Fibroblast of skin of back (primary cell): ENCODE measurements at places on chromosomes 13 and 19.

GRCh38 chr19:11356676-11357550 lies 1.7 kb downstream of the PLPPR2 start:
- no peak for DNase-seq

DNA sequence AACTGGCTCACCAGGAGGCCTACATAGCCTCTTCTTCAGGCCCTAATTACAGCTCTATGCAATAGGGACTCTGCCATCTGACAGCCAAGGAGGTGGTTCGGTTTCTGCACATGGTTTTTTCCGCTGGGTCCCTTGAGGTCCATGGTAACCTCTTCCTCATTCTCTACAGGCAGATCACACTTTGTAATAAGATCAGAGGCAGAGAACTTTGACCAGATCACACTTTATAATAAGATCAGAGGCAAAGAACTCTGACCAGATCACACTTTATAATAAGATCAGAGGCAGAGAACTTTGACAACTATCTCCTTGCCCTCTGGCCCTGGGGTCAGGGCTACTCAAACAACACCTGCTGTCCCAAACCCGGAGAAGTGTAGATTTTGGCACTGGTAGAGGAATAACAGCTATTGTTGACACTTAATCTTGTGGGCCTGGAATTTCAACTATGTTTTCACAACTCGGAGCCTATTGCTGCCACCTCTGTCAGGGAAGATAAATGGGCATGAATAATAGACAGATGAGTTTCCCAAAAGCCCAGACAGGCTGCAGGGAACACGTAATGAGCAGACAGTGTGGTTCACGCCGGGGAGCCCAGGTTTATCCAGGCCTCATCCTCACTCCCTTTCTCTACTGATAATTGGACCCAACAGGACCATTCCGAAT lies 246.1 kb downstream of the UQCRFS1 start:
- DNase-seq: peak; percentile 67

DNA sequence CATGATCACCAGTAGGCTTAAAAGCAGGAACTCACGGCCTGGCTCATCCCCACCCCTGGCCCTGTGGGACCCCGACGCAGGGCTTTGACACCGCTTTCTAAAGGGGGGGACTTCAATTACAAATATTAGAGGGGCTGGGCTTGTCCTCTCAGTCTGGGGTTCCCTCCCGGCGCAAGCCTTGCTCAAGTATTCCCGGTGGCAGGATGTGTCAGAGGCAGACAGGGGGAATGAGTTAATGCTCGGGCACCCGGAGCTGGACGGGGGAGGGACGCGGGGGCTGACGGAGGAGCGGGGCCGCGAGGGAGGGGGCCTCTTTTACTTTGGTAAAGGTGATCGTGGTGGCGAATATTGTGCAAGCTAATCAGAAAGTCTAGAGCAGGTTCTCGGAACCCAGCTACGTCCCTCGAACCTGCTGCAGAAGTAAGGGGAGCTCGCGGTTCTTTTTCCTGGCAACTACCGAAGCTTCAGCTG lies 1.1 kb downstream of the FGF14 start:
- peak; percentile 15 for DNase-seq

DNA sequence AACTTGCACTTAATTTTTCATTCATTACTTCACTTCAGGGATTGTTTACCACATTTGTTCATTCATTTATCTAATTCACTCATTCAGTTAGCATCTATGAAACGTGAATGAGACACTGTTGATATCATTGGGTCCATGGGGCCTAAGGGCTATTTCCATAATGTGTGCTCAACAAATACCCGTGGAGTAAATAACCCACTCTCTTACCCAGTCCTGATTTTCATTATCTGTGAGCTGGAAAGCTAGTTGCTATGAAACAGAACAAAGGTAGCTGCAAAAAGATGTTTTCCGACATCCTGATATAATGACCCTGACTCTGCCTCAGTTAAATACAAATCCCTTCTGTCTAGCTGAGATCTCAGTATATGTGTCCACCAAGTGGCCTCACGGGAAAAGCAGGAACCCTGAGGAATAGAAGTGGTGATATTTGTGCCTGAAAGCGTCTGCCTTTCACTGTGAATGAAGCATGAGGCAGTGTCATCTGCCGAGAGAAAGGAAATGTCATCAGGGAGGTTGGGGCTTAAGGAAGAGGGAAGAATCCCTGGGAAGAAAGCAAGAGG lies 63.8 kb downstream of the SERTM1 start:
- DNase-seq: no peak

- no peak for DNase-seq
Observed at GRCh38 chr19:49669516-49669915, 3.8 kb downstream of the BCL2L12 start.

- DNase-seq: no peak
Observed at GRCh38 chr13:38228322-38228721, 121.3 kb upstream of the UFM1 start.

GRCh38 chr13:98144027-98144741 lies 1.3 kb downstream of the FARP1 start:
- peak; percentile 57 for DNase-seq

DNA sequence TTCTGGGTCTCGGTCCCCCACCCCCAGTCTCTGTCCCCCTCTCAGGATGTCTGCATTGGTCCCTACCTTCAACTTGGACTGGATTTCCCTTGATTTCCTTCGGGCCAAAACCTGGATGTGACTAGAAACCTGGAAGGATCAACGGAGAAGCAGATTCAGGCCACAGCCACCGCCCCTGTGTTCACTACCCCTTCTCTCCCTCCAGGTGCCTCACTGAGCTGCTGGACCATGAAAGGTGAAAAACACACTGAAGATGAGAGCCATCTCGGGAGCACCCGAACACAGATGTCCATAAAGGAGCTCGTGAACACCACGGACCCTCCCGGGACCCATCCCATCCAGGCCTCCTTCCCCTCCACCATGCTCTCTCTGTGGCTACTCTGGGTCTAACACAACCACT lies 5.0 kb downstream of the TEAD2 start:
- no peak for DNase-seq

DNA sequence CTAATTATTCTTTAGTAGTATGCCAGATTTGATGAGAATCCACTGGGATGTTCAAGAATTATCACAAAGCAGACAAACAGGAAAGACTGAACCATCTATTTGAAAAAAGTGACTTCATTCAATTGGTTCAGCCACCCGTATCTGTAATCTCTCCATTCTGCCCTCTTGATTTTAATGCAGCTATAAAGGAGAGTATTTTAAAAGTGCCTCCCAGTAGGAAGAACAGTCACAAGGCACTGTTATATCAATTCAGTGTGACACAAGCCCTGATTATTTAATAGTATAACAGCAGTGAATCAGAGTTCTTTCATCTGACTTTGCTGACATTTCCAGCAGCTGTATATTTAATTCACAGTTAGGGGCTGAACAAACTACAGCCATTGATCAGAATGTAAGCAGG lies 77.3 kb upstream of the SLAIN1 start:
- DNase-seq: no peak

- DNase-seq: peak; percentile 100
Observed at GRCh38 chr19:4402171-4403004, at the start of gene CHAF1A. CHAF1A (plus strand) TSS chr19:4402640; CDS start chr19:4402763, 123 bp downstream.

GRCh38 chr19:49327878-49328544 lies 3.0 kb upstream of the SLC6A16 start:
- DNase-seq: peak; percentile 34

DNA sequence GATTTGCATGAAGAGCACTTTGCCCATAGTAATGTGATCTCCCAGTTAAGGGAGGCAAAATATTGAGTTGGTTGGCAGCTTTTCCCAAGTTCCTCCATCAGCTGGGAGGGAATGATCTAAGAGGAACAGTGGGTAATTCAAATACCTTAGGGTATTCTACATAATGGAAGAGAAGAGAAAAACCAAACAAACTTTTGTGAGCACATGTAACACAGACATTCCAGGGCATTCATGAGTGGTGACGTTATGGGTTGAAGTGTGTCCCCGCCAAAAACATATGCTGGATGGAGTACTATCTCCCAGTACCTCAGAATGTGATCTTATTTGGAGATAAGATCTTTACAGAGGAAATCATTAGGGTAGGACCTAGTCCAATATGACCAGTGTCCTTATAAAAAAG lies 220.1 kb downstream of the FOXO1 start:
- peak; percentile 83 for DNase-seq

DNA sequence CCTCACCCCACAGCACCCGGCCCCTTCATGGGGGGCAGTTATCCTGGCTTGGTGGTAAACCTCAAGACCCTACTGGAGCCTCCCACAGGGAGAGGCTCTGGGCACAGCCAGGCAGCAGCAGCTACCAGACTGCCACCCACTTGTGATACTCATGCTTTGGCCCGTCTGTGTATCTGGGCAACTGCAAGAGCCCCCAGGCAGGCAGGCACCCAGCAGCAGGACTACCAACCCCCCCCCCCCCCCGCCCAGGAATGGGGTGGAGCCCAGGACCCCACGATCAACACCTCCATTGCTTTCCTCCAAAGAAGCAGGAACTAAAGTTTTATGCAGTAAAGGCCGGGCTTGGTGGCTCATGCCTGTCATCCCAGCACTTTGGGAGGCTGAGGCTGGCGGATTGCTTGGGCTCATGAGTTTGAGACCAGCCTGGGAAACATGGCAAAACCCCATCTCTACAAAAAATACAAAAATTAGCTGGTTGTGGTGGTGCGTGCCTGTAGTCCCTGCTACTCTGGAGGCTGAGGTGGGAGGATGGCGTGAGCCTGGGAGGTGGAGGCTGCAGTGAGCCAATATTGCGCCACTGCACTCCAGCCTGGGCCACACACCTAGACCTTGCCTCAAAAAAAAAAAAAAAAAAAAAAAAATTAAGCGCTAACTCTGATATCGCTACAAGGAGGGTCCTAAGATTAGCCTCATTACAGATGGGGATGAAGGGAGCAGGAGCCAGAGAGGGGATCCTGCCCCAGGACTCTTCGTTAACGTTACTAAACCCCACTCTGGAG lies 1.1 kb upstream of the LYL1 start:
- no peak for DNase-seq

DNA sequence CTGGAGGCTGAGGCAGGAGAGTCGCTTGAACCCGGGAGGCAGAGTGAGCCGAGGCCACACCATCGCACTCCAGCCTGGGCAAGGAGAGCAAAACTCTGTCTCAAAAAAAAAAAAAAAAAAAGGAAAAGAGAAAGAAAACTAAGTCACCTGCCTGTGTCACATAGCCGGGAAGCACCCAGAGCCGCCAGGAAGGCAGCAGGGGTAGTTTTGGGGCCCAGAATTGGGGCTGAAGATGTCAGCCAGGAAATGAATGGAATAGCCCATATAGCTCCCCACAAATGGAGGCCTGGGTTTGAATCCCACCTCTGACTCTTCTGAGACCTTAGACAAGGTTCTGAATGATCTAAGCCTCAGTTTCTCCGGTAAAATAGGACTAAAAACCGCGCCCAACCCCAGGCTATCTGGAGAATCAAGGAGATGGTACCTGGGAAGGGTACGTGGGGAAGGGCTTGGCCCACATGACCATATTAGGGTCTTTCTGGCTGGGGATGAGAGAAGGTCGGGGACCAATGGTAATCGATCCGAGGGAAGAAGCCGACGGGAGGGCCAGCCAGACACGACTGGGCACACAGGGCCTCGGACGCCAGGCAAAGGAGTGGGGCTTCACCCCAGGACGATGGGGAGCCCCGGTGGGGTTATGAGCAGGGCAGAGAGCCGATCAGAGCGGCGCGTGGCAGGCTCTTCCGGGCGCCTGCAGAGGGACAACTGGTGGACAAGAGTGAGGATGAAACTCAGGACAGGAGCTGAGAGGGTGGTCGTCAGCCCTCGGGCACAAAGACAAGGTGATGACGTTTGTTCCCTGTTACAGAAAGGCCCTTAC lies 14.4 kb downstream of the CCDC124 start:
- DNase-seq: no peak

GRCh38 chr13:98650396-98651107 lies 73.6 kb upstream of the STK24 start:
- no peak for DNase-seq

DNA sequence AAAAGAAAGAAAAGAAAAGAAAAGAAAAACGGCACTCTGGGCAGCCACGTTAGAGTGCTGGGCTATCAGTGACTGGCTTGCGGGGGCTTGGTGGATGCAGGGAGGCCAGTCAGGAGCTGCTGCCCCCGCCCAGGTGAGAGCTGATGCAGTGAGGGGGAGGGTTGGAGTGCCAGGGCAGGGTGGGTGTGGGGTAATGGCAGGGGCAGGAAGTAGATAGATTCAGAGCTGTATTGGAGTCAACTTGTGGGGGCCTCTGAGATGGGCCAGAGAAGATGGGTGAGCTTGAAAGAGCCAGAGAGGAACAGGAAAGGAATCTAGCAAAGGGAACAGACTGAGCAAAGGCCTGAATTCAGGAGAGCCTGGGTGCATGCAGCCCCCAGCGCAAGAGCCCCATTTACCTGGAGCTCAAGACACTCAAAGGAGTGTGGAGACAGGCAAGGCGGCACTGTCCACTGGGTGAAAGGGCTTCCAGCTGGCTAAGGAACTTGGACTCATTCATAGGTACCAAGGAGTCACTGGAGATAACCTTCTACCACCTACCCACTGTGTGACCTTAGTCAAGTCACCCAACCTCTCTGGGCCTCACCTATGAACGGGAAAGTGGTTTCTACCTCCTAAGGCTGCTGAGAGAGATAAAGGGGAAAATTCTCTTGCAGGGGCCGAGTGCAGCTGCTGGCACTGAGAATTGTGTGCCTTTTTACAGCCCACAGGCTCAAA lies 20.2 kb downstream of the VSTM2B start:
- no peak for DNase-seq

GRCh38 chr13:73924607-73925006 lies 209.6 kb downstream of the KLF12 start:
- DNase-seq: no peak

GRCh38 chr13:106533101-106533942 lies 2.1 kb downstream of the EFNB2 start:
- peak; percentile 82 for DNase-seq

- DNase-seq: no peak
Observed at GRCh38 chr19:49878744-49879070, 1.2 kb downstream of the TBC1D17 start.

GRCh38 chr19:5031231-5032100 lies 62.6 kb downstream of the KDM4B start:
- DNase-seq: peak; percentile 75

- peak; percentile 50 for DNase-seq
Observed at GRCh38 chr19:3073159-3073563, 10.9 kb upstream of the TLE5 start.

DNA sequence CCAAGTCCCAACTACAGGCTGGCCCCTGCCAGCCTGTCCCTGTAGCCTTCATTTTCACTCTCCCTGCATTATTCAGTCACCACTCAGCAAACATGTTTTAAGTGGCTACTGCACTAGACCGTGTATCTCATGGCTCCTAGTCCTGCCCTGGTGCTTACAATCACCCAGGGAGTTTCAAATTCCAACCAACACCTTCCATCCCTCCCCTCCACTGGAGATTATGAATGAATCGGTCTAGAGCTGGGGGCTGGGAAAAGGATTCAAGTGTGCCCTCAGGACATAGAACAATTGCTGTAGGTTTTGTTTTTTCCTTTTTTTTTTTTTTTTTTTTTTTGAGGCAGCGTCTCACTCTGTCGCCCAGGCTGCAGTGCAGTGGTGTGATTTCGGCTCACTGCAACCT lies 15.0 kb upstream of the TNFAIP8L1 start:
- no peak for DNase-seq

- DNase-seq: no peak
Observed at GRCh38 chr19:51921949-51922348, 5.3 kb upstream of the ZNF613 start.
